ENCODE measurements at places on chromosomes 6 and 20. TPM values are rescaled to one million over a fixed set of nuclear protein-coding genes. Genes with fewer than 3 reads are reported as not detected.

GRCh38 chr20:18822832-18823231, 9.2 kb downstream of the SCP2D1 start:
- H3K36me3 ChIP-seq: no peaks in the 10 kb centered on the region
- H3K4me3 ChIP-seq: no peak overlapping the region

DNA sequence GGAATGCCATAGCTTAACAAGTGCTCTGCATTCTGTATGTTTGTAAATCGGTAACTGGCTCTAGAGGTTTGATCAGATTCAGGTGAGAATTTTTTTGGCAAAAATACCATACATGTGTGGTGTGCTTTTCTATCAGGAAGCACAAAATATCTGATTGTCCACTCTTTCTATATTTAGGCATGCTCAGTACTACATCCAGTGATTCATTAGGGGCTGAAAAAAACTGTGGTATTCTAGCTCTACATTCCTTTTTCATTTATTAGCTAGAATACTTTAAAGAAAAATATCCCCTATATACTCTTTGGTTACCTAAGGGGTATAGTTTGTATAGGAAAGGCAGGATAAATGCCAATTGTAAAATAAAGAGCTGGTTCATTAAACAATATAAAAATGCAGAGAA, 10.6 kb upstream of the ELOVL2 start:
- peaks cover 15% of the 10 kb centered on the region for H3K27me3 ChIP-seq
- no peaks in the 10 kb centered on the region for H3K36me3 ChIP-seq

GRCh38 chr6:20314866-20315845, 86.5 kb upstream of the E2F3 start:
- no peak overlapping the region for H3K27ac ChIP-seq
- H3K4me1 ChIP-seq: no peaks in the 10 kb centered on the region
- DNase-seq: no peak
- H3K4me3 ChIP-seq: no peak overlapping the region

DNA sequence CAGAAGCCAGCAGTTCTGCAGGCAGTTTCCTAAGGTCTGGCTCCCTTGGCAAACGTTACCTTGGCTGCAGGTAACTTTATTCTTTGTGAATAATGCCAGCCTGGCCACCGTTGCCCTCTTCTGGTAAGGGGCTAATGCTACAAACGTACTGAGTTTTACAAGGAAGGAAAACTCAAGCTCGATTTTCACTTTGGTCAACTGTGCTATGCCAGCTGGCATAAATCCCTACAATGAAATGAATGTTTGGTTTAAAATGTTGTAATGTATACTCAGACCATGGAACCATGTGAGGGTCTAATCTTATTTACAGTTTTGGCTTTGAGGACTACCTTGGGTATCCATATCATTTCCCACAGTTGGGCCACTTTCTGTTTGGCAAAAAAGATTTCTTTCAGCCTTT, 101.4 kb downstream of the SLX4IP start:
- DNase-seq: peak; percentile 66
- H3K4me1 ChIP-seq: peaks cover 6% of the 10 kb centered on the region
- H3K36me3 ChIP-seq: no peaks in the 10 kb centered on the region
- no peak overlapping the region for H3K27ac ChIP-seq

The TPMT gene
- total RNA-seq: 13.6 TPM

The TPD52L2 gene
- 81.5 TPM for total RNA-seq

DNA sequence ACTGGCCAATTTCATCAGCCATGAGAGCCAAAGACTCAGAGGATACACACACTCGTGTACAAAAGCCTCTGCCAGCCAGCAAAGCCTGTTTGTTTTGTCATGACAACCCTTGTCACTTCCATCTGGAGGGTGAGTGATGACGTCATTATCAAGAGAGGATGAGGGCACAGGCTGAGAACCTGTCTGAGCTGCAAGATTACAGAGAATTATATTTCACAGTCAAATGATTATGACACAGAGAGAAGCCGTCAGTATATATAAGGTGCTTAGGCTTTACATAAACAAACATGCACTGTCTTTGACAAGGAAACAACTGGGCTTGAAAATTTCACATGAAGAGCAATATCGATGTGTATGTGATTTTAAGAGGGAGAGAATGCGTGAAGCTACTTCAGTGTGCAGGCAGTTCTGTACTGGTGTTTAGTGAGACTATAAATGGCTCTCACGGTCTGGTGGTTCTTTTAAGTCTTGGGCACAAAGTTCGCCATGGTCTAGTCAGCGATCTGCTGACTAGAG, 36.5 kb upstream of the BCLAF1 start:
- no peak overlapping the region for H3K27ac ChIP-seq
- no peaks in the 10 kb centered on the region for H3K27me3 ChIP-seq
- no peak for DNase-seq

DNA sequence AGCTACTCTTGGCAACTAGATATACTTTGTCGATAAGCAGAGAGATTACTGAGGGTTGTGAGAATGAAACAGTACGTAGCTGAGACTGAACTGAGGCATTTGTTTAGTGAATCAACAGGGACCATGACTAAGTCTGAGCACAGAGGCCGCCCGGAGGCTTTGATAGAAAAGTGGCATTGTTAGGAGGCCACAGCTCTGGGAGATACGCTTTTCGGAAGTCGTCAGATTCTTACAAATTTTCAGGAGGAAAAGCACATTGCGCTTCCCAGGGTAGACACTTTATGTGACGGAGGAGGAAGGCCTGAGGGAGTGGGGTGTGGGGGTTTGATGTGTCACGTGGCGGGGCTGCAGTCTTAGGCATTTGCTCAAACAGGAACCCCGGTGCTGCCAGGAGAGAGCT, 69.4 kb downstream of the PSMG4 start:
- H3K4me1 ChIP-seq: peaks cover 16% of the 10 kb centered on the region
- no peak for DNase-seq
- H3K36me3 ChIP-seq: no peaks in the 10 kb centered on the region
- no peak overlapping the region for H3K27ac ChIP-seq
- H3K4me3 ChIP-seq: no peak overlapping the region
- no peaks in the 10 kb centered on the region for H3K27me3 ChIP-seq

DNA sequence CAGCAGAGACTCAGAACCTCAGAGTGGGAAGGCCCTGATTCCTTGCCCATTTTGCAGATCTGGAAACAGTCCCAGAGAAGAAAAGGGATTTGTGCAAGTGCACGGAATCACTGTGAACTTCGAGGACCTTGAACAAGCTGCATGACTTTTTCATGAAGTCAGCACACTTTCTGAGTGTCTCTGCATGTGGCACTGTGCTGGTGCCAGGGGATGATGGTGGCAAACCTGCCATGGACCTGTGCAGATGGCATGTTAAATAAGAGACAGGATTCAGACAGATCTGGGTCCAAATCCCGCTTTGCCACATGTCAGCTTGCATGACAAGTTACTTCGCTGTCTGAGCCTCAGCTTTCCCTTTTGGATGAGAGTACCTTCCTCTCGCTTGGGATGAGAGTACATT, 26.8 kb downstream of the ZNF831 start:
- no peak for DNase-seq
- no peak overlapping the region for H3K4me3 ChIP-seq
- H3K4me1 ChIP-seq: no peaks in the 10 kb centered on the region
- H3K27me3 ChIP-seq: peaks cover 22% of the 10 kb centered on the region
- no peaks in the 10 kb centered on the region for H3K36me3 ChIP-seq

The SMLR1 gene
- not detected for total RNA-seq

GRCh38 chr6:41064841-41065240, 7.3 kb downstream of the OARD1 start:
- no peaks in the 10 kb centered on the region for H3K4me1 ChIP-seq
- H3K27me3 ChIP-seq: no peaks in the 10 kb centered on the region
- no peak overlapping the region for H3K4me3 ChIP-seq
- no peak for DNase-seq
- H3K36me3 ChIP-seq: peaks cover 47% of the 10 kb centered on the region
- no peak overlapping the region for H3K27ac ChIP-seq

- no peaks in the 10 kb centered on the region for H3K36me3 ChIP-seq
- no peak for DNase-seq
- H3K27ac ChIP-seq: no peak overlapping the region
- peaks cover 43% of the 10 kb centered on the region for H3K27me3 ChIP-seq
- H3K4me3 ChIP-seq: no peak overlapping the region
These were observed 23.8 kb downstream of the SIM1 start for GRCh38 chr6:100440935-100441334.

DNA sequence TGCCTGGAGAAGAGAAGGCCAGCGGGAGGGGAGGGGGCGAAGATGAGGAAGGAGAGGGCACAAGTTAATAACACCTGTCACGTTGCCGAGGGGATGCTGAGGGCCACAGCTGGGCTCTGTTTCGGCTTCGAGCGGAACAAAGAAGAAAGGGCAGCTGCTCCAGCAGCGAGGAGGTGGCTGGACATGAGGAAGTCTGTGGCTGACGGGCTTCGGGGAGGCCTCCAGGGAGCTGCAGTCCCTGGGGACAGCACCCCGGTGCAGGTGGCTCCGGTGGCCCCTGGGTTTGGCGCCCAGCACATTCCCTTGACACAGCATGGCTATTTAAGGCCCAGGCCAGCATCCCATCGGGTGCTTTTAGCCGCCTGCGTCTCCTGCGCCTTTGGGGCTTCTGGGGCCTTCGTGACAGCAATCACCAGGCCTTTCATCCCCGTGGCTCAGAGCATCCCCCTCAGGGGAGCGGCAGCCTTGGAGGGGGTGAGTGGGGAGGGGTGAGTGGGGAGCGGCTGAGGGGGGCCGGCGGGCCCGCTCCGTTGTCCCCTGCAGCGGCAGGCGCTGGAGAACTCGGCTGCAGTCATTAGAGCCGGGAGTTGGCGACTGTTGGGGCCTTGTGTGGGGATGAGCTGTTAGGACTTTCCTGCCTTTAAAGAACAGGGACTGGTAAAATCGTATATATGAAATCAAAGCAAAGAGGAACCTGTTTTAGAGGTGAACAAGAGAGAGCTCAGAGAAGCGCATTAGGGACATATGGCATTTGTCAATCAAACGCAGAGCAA, 99.0 kb downstream of the TMEM242 start:
- no peaks in the 10 kb centered on the region for H3K27me3 ChIP-seq
- DNase-seq: peak; percentile 54
- H3K36me3 ChIP-seq: no peaks in the 10 kb centered on the region
- H3K4me3 ChIP-seq: no peak overlapping the region
- no peaks in the 10 kb centered on the region for H3K4me1 ChIP-seq

DNA sequence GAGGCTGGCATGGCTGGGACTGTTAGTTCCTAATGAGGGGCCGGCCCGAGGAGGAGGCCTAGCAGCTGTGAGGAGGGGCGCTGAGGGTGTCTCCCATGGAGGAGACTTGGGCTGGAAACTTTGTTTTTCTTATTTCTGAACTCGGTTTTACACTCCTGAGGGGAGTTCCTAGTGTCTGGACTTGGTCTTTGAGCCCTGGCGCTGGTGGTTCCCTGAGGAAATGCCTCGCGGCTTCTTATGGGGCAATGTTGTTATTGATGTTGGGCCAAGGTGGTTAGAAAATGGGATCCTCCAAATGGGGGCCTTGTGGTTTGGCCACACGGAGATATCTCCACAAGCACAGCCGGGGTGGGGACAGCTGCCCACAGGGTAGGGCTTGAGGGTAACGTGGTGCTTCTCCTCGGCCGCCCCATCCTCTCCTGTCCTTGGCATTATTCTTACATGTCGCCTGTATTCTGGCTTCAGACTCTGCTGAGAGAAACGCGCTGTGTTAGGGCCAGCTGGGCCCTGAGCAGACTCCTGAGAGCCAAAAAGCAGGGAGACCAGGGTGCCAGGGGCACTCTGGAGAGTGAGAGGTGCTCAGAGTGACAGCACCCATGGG, 136.9 kb downstream of the FOXO3 start:
- H3K27ac ChIP-seq: no peak overlapping the region
- no peaks in the 10 kb centered on the region for H3K27me3 ChIP-seq
- no peak overlapping the region for H3K4me3 ChIP-seq

DNA sequence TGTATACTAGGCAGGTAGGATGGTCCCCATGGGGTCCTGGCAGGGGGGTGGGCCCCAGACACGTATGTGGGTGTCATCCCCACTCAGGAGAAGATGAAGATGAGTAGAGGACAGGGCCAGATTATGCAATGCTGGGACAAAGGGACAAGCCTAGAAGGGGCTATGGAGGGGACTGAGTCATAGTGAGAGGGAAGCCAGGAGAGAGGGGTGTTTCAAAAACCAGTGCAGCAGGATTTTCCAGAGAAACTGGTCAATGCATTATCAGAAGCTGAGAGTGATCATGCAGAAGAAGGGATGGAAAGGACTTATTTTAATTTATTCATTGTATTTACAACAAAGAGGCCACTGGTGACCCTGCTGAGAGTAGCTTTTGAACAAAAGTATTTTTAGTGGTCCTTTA, 74.0 kb downstream of the PPP1R3G start:
- H3K36me3 ChIP-seq: no peaks in the 10 kb centered on the region
- no peaks in the 10 kb centered on the region for H3K27me3 ChIP-seq
- no peak overlapping the region for H3K4me3 ChIP-seq
- no peak for DNase-seq

DNA sequence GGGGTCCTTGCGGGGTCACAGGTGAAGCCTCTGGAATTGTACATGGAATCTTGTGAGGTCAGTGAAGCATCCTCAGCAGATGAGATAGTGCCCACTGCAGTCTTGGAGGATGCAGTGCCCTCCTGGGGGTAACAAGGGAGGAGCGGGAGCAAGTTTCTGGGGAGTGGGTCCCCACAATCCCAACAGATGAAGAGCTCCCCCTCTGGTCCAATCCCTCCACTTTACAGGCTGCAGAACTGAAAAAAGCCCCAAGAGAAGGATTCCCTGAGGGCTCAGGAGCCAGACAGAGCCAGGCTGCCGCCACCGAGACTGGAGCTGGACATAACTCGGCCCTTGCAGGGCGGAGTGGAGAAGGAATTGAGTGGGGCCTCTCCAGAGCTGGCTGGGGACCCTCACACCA, 52.4 kb downstream of the TTI1 start:
- no peaks in the 10 kb centered on the region for H3K4me1 ChIP-seq
- DNase-seq: no peak
- H3K4me3 ChIP-seq: no peak overlapping the region
- no peaks in the 10 kb centered on the region for H3K27me3 ChIP-seq
- peaks cover 21% of the 10 kb centered on the region for H3K36me3 ChIP-seq

DNA sequence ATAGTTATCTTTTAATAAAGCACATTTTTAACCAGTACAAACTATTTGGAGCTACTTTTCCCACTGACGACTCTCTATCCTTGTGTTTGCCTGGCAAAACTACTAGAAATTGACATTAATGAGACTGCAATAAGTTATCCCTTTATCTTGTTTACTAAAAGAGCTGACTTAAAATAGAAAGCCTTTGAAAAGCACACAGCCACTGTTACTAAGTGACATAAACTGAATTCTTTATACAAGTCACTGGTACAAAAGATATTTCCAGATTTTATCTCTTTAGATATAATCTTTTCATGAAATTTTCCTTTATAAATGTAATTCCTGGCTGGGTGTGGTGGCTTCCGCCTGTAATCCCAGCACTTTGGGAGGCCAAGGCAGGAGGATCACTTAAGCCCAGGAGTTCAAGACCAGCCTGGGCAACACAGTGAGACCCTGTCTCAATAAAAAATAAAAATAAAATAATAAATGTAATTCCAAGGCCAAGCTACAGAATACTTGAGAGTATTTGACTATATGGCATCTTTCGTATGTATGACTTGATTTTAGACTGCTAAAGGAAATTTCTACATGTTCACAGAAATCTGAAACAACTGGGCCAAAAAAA, 9.5 kb downstream of the MBOAT1 start:
- no peaks in the 10 kb centered on the region for H3K36me3 ChIP-seq
- H3K4me1 ChIP-seq: peaks cover 29% of the 10 kb centered on the region
- no peak for DNase-seq
- H3K4me3 ChIP-seq: no peak overlapping the region

- peaks cover 22% of the 10 kb centered on the region for H3K4me1 ChIP-seq
- H3K36me3 ChIP-seq: no peaks in the 10 kb centered on the region
- no peaks in the 10 kb centered on the region for H3K27me3 ChIP-seq
- peak overlapping the region; percentile 88 for H3K27ac ChIP-seq
- H3K4me3 ChIP-seq: peak overlapping the region; percentile 98
- no peak for DNase-seq
These were observed 649 bp upstream of the CSNK2A1 start for GRCh38 chr20:544153-544725.

Measured in upper lobe of right lung (tissue), 1 donor.